ENCODE measurements at places on chromosomes 4 and X.

- peak; percentile 72 for ATAC-seq
These were observed 10.1 kb downstream of the ELF4 start for GRCh38 chrX:130100180-130100579.

GRCh38 chrX:20529711-20530110 is 263.0 kb upstream of the RPS6KA3 start:
- no peak for ATAC-seq

DNA sequence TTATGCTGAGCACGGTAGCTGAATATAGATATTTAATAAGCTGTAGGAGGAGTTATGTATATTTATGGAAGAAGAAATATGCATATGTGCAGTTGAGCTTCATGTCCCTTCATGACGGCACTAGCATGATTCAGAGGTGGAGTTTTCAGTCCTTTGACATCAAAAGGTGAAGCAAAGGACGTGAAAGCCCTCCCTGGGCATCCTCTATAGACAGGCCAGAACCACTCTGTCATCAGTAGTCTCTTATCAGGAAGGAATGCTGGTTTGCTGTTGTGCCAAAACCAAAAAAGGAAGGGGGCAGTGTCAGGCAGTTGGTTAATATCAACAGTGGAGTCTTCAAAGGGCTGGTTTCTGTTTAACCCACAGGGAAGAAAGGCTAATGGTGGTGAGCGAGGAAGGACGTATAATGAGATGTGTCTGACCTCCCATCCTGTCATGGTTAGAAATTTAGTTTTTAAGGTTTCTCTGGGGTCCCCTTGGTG is 23.5 kb upstream of the IL2 start:
- peak; percentile 96 for ATAC-seq

GRCh38 chr4:8473198-8473919 is 32.8 kb downstream of the TRMT44 start:
- no peak for ATAC-seq

- ATAC-seq, result no peak
These were observed 115.4 kb upstream of the PUDP start for GRCh38 chrX:7263330-7263729.

DNA sequence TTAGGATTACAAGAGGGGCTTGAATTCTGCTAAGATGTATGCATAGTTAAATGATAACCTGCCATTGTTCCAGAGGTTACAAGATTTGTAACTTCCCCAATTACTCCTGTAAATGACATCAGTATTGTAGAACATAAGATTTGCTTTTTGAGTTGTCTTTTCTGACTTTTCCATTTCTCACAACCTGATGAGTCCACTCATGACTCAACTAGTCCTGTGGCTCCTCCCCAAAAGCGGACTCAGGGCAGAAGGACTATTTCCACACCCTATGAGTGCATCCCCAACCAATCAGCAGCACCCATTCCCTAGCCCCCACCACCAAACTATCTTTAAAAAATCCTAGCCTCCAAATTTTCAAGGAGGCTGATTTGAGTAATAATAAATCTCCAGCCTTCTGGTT is 54.7 kb downstream of the HOPX start:
- ATAC-seq, result no peak

DNA sequence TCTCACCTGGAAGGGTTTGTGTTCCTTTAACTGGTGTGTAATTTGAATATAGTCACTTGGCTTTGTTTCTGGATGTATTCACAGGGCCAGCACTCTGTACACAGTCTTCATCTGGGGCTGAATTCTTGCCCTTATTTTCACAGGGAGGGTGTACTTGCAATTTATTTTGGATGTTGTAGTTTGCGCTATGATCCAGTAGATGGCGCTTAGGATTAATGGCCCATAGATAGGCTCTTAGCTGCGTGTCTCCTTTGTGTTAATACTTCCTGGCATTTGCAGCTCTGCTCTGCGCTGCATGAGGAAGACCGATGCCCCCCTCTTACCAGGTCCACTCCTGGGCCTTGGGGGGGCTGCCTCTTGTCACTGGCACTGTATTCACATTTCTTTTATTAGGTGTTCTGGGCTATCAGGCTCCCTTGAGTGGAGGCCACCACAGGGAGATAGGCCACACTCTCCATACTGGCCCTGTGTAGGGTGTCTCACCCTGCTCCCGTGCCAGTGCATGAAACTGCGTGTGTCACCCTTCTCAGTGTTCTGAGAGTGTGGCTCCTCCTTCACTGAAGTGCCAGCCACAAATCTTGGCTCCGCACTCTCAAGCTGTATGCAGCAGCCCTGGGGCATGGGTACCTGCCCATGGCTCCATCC is 562.2 kb downstream of the ZIC3 start:
- peak; percentile 66 for ATAC-seq

DNA sequence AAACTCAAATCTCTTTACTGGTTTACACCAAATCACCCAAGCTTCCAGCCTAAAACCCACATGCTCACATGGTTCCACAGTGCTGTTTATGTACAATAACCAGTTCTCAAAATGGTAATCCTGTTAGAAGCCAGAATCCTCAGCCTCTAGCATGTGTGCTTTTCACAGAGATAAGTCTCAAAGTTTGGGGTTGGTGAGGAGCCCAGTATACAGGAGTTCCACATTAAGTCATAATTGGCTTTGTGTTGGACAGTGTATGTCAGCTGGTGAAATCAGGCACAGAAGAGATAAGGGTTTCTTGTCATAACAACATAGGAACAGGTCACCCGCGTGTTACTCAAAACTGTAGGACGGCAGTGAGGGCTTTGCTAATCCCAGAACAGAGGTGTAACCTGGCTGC is at the start of gene TRIML1:
Gene TRIML1 (plus strand): TSS at position 301 of the 400 bp plus-strand sequence. CDS start 118 bp downstream, outside the sequence.
- no peak for ATAC-seq

- no peak for ATAC-seq
These were observed 141.5 kb upstream of the SMAD1 start for GRCh38 chr4:145340071-145340675.

GRCh38 chrX:40248822-40249221 is 151.1 kb upstream of the BCOR start:
- ATAC-seq, result peak; percentile 36

DNA sequence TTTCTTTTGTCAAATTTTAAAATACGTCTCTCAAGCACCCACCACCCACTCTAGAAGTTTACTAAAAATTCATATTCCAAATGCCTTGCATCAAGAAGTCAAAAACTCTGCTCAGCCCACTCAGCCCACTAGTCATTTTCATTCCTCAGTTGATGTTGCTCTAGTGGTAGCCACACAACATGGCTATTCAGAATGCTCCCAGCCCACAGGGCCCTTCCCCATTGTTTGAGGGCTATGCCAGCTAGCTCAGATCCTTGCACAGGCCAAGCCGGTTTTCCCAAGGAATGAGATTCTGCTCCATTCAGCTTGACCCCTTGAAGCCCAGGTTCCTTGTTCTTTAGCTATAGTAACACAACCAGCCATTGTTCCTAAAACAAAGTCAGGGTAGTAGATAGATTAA is 297.5 kb upstream of the RASGEF1B start:
- ATAC-seq, result no peak

GRCh38 chrX:140434347-140434746 is 70.5 kb downstream of the SOX3 start:
- ATAC-seq, result no peak

DNA sequence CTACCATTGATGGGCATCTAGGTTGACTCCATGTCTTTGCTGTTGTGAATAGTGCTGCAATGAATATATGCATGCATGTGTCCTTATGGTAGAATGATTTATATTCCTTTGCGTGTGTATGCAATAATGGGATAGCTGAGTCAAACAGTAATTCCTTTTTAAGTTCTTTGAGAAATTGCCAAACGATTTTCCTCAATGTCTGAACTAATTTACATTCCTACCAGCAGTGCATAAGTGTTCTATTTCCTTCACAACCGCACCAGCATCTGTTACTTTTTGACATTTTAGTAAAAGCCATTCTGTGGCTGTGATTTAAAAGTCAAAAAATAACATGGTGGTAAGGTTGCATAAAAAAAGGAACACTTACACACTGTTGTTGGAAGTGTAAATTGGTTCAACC is 103.1 kb upstream of the FAM47B start:
- no peak for ATAC-seq

DNA sequence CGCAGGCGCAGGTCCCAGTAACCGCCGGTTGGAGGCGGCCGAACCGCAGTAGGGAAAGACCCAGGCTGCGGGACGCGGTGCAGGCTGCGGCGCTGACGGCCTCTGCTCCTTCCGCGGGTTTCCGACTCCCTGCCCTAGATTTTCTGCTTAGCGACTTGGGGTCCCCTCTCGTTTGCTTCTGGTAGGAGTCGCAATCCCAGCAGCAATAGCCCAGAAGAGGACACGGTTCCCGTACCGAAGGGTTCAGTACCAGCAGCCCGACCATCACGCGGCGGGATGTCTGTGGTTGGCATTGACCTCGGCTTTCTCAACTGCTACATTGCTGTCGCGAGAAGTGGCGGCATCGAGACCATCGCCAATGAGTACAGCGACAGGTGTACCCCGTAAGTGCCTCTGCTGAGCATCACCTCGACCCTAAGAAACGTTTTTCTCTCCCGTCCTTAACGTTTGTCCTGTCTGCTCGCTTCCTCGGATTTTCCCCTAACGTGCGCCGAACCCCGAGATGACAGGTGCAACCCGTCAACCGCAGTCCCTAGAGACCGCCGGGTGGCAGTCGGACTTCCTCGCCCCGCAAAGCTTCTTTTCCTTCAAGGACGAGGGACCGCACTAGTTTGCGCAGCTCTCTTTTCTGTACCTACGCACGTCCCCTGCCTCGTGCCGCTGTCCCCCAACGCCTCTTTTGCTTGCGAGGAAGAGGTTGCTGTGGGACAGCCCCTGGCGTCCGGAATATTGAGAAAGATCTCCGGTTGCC is at the start of gene HSPA4L:
Gene HSPA4L (plus strand): TSS at position 48 of the 751 bp plus-strand sequence. CDS start 229 bp downstream, at position 277.
- ATAC-seq, result peak; percentile 57

DNA sequence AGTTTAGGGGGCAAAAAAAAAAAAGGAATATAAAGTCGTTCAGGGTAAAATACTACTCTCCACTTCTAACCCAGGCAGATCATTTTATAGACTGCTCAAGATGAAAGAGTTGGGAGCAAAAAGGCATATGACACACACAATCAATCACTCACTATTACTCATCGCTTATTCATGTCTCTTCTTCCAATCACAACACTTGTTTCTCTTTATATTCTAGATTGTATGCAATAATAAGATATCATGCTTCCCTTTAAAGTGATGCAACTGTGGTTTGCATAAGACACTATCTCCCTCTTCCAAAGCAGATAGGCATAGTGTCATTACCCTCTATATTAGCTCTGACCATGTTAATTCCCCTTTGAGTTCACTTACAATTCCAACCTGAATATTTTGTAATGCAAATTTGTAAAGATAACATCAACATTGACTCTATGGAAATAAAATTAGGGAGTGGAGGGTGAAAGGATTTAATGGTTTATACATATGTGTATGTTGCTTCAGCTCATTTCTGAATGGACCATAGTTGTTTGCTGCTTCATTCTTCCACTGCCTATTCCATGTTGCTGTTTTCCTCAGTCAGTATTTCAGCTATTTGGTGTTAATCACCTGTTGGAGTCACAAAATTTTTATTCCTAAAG is 154.9 kb upstream of the EPHA5 start:
- ATAC-seq, result no peak

GRCh38 chrX:148956352-148956751 is 455.9 kb downstream of the AFF2 start:
- ATAC-seq, result no peak

DNA sequence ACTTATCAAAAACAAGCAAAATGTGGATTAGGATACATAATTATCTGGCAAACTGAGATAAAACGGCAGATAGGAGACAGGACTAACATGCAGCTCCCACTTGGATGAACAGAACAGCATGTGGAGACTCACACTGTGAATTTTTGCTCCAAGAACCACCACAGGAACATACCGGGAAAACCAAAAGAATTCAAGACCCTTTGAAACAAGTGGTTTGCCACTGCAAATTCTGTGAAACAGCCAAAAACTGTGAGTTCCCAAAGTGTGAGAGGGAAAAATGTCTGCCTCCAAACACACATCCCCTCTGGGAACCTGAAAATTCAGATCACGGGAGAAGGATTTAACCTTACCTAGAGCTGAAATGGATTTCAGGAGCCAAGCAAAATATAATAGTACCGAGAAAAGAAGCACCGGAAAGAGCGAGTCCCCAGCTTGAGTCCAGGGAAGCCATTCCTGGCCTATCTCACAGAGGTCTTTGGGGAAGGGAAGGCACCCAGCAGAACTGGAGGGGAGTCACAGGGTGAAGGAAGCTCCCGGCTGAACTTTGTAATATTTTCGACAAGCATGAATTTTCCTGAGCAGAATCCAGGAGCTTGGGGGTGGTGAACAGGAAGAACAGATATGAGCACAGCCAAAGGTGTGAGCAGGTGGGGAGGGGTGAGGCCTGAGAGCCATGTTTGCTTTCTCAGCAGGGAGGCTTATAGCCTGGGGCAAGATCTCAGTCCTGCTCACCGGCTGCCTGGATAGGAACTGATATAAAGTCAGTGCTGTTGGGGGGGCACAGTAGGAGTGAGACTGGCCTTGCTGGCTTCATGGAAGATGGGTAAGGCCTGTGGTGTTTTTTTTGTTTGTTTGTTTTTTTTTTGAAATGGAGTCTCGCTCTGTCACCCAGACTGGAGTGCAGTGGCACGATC is 23.9 kb downstream of the MANBA start:
- no peak for ATAC-seq

GRCh38 chr4:129862461-129862860 is 766.5 kb downstream of the C4orf33 start:
- ATAC-seq, result no peak

GRCh38 chr4:38621028-38621684 is 42.8 kb upstream of the KLF3 start:
- ATAC-seq, result no peak

GRCh38 chr4:188282471-188283232 is 143.4 kb downstream of the TRIML1 start:
- peak; percentile 31 for ATAC-seq

- ATAC-seq, result no peak
These were observed 18.3 kb upstream of the ACSL1 start for GRCh38 chr4:184843984-184844554.

GRCh38 chr4:179447308-179447707 is 2005.1 kb upstream of the AGA start:
- no peak for ATAC-seq

DNA sequence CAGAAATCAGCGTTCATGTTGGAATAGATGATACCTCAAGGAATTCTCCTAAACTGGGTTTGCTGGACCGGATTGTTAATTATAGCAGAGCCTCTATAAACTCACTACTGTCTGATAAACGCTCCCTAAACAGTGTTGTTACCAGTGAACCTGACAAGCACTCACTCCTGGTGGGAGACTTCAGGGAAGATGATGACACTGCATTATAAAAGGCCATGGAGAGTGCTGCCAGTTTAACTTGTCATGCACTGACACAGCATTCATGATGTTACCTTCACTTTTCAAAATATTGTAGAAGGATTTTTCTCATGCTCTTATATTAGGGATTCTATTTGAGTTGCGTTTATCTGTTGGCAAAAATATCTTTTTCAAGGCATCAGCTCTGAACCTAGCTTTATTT is 57.7 kb upstream of the PGK1 start:
- ATAC-seq, result no peak

DNA sequence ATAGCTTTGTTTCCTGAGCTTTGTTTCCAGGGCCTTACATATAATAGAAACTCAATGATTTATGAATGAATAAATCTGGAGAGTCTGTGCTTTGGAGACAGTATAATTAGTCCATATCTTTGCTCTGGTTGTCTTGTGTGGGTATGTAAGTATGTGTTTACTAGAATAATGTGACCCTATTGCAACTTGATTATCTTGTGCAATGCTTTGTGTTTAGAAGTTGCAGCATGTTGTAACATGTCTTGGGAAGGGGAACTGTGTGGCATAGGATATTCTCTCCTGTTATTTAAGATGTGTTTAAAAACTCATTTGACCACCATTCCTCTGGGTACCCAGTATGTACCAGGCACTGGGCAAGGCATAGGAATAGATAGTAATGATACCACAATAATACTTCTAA is 6.1 kb downstream of the SPATA18 start:
- no peak for ATAC-seq

GRCh38 chr4:171785388-171785787 is 27.8 kb upstream of the GALNTL6 start:
- no peak for ATAC-seq

All from motor neuron (in vitro differentiated cells).